GM23338 (cell line): ENCODE measurements at places on chromosomes 5 and 9.

- DNase-seq: peak; percentile 32
Measured at GRCh38 chr9:121744687-121745395, 93.4 kb downstream of the DAB2IP start.

DNA sequence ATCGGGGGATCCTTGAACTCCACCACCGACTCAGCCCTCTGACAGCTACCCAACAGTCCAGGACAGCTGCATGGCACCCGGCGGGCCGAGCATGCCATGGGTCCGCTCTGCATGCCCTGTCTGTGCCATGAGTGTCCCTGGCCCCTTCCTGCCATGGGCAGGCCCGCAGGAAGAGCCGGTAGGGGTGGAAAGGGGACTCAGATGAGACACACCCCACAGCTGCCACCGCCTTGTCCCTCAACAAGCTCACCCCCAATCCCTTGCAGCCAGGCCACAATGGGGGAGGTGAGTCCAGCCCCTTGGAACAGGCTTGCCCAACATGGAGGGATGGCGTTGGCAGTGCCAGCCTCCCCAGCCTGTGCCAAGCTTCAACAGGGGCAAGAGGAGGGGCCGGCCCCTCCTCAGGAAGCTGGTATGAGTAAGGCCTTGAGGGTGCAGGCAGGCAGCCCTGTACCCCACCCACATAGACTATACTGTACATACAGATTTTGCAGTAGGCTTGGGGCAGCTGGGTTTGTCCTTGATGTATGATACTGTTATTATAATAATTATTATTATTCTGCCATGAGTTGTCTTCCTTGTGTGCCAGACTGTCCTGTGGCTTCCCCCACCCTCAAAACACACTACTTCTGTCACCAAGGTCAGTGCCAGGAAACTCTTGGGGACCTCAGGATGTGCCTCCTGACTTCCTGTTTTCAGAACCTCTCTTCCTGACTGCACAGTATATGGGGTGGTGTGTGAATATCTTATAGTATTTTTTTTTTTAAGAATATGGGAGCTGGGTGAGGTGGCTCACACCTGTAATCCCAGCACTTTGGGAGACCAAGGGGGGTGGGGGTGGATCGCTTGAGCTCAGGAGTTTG lies 12.0 kb upstream of the SLC34A1 start:
- DNase-seq: no peak

DNA sequence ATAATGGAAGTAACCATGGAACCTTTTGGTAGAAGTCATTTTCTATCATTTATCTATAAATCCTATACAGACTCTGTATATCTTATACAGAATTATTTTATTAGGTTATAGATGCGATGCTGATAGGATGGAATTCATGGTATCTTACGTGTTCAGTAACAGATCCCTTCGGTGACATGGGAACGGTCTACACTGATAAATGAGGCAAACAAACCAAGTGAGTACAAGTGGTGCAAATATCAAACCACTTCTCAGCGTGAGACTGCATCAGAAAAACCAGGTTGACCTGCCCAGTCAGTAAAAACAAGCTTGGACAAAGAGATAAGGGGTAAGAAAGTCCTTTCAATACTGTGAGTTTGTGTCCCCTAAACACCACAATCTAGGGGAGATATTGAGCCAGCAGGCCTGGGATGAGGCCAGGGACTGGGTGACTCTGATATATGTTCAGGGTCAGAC lies 215.5 kb downstream of the GAPVD1 start:
- no peak for DNase-seq

GRCh38 chr5:95818181-95819147 lies 4.1 kb downstream of the GLRX start:
- no peak for DNase-seq

GRCh38 chr5:168424594-168425323 lies 61.5 kb upstream of the RARS1 start:
- no peak for DNase-seq

DNA sequence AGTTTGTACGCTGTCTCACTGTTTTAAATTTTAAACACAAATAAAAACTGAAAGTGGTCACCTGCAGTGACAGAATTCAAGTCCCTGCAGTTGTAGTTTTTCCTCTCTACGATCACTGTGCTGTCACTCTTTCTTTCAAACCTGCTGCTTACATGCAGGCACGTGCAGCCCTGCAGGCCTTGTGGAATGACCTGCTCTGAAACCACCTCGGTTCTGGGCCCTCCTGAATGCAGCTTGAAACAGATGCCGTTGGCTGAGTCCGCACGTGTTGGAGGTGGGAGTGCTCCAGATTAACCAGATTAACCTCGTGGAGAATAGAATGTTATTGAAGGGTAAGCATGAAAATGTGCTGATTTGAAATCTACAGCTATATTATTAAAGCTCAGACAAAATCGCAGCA lies 126.0 kb upstream of the ERCC6L2 start:
- no peak for DNase-seq

DNA sequence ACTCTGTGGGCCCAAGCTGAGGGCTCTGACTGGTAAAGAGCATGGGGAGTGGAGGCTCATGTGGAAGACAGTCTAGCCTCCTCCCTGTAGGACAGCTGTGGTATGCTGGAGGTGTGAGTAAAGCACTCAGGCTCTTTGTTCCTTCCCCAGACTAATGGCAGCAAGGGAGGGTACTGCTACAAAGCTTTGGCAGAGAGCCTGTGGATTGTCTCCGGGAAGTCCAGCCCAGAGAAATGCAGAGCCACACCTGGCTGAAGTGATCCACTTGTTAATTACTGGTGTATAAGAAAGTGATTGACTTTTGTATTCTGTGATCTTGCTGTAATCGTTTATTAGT lies 161.7 kb downstream of the OXCT1 start:
- peak; percentile 33 for DNase-seq

GRCh38 chr5:54632131-54632701 lies 114.7 kb downstream of the SNX18 start:
- DNase-seq: no peak

- no peak for DNase-seq
Measured at GRCh38 chr9:72864327-72864726, 88.5 kb downstream of the ALDH1A1 start.

DNA sequence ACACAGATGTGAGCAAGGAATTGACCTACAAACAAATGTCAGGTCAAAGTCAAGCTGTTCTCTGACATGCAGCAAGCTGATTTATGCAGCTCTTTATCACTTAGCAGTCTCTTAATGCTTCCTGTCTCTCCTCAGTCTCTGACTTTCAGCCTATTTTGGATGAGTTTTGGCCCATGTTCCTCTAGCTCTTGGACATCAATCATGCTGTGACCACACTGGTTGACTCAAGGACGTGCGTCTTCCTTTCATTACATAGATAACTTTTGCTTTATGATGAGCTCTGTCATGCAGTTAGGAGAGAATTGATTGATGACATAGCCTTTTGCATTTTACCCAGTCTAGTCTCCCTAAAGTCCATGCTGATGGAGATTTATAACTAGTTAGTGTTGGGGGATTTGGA lies 9.4 kb upstream of the REEP5 start:
- no peak for DNase-seq

DNA sequence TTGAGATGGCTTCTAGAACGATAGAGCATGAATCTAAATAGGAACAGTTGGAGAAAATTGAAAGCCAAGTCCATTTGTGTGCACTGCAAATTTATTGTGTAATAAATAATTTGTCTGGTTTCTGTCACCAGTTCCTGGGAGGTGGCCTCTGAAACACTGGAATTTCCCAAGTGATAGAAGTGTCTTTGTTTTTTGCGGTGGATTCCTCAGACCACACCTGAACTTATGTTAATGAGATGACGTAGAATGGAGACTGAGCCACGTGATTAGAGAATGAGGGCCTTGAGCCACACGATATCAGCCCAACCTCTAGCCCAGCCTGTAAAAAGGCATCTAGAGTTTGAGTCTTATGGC lies 105.1 kb downstream of the MSX2 start:
- no peak for DNase-seq

DNA sequence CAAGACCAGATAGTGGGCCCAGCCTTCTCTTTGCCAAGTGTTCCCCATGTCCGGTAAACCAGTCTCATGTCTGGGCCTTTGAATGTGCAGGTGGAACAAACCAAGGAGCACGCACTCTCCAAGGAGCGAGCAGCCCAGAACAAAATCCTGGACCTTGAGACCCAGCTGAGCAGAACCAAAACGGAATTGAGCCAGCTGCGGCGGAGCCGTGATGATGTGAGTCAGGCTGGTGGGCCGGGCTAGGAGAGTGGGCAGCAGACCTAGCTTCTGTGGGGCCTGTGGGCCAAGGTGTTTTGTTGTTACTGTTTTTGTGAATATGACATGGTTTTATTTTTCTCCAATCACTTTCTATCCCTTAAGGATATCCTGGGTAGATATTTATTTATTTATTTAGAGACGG lies 5.6 kb upstream of the GLE1 start:
- no peak for DNase-seq

- DNase-seq: peak; percentile 97
Measured at GRCh38 chr9:69120380-69121154, 53.5 kb upstream of the TJP2 start.

DNA sequence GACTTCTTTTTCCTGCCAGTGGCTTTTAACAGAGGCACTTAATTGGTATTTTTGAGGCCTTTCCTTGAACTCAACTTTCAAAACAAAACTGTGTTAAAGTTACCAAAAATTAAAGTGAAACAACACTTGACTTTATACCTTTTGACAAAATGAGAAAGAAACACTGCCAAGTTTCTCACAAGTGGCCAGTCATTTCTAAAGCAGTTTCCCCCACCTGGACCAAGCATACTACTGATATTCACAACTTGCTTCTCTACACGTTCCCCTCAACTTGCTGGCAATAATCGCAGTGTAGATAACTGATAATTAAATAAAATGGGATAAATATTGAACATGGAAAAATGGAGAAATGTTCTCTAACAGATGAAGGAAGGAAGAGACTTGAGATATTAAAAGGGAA lies 135.7 kb downstream of the TLR4 start:
- DNase-seq: no peak

DNA sequence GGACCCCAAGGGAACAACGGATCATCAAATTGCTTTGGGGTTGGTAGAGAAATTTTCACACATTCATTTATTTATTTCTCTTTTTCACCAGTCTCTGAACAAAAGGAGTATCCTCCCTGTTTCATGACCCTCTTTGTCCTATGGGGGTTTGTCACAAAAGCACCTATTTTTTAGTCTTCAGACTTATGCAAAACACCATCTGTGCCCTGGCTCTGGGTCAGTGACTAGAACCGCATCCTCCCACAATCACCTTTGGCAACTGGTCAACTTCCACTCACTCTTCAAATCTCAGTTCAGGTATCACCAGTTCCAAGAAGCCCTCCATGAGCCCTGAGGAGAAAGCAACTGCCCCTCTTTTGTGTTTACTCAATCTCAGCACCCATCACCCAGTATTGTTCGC lies 395.7 kb downstream of the CDK5RAP2 start:
- no peak for DNase-seq

- DNase-seq: no peak
Measured at GRCh38 chr9:18346745-18347144, 127.2 kb upstream of the ADAMTSL1 start.

DNA sequence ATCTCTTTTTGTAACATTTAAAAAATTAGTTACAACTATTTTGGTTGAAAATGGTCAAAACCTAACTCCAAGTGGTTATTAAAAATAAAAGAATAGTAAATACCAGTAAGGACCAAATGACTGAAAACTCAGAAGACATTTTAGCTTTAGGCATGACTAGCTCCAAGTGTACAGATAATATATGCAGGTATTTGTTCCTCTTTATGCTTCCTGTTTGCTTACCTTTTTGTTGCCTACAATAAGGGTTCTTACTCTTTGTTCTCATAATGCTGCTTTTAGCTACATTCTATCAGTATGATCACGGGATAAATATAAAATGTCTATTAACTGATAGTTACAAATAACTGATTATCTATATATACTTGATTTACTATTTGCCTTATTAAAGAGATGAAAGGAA lies 259.6 kb downstream of the CDH12 start:
- no peak for DNase-seq

DNA sequence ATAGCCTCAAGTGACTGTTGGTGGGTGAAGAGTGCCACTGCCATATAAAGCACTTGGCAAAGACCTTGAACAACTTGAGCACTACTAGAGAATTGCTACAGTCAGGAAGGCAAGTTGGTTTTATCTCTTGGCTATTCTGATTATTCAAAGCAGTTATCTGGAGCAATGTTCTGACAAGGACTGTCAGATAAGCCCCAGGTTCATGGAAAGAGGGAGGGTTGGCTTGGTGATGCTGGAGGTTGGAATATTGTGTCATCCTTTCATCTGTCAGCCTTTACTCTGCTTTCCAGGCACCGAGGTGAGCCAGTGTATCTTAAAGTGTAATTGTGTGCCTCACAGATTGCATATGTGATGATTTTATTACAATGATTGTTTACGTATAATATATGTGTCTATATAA lies 548.4 kb upstream of the ZNF608 start:
- DNase-seq: no peak

DNA sequence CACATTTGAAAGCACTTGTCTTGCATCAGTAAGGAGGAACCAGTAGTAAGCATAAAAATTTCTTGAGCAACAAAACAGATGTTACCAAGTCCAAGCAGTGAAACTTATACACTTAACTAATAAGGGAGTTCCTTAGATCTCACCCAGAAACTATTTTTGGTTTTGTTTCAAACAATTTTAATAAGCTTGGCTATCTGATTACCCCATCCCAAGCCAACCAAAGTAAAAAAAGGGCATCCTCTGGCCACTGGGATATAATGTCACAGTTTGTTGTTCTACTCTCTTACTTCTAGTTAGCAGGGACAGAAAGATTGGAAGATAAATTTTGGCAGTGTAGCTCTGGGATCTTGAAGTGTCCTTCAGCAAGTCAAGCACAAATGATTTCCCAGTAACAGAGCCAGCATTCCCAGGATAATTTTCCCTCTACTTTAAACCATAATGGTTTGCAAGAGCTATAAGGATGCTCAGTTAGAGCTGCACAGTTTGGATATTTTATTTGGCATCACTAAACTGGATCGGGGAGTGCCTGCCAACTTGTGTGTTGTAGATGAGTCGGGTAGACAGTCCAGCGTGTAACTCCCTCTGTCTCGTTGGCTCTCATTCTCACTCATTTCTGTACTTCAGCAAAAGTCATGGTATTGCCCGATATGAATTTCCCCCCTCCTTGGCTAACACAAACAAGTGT lies 161.9 kb upstream of the HMHB1 start:
- DNase-seq: no peak

GRCh38 chr9:97717866-97718265 lies 20.7 kb upstream of the XPA start:
- DNase-seq: no peak

GRCh38 chr5:6572086-6572824 lies 60.6 kb downstream of the NSUN2 start:
- no peak for DNase-seq

GRCh38 chr5:180142021-180142765 lies 66.8 kb downstream of the RASGEF1C start:
- no peak for DNase-seq

DNA sequence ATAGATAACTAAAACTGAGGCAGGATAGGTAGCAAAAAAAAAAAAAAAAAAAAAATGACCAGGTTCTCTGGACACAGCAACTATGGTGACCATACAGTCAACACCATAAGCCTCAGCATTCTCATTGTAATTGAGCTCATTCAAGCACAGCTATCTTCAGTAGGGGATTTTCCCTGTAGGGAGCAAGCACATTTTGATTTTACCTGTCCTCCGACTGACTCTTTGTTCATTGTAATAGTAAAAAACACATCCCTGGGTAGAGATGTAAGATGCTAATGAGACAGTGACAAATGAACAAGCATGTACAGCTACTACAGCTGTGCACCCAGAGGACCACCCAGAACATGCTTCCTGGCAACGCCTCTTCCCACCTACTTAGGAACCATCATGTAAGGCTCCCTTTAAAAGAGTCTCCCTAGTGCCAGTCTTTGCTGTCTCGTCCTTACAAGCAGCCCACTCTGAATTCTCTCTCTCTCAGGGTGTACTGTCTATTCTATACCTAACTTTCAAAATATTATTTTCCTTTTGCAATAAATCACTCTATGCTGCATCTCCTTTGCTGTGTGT lies 65.0 kb upstream of the FBXW11 start:
- peak; percentile 55 for DNase-seq
